ENCODE measurements at places on chromosomes 6 and 20. TPM values are rescaled to one million over a fixed set of nuclear protein-coding genes. Genes with fewer than 3 reads are reported as not detected.

Gene BLOC1S5
- 20.9 TPM for total RNA-seq

DNA sequence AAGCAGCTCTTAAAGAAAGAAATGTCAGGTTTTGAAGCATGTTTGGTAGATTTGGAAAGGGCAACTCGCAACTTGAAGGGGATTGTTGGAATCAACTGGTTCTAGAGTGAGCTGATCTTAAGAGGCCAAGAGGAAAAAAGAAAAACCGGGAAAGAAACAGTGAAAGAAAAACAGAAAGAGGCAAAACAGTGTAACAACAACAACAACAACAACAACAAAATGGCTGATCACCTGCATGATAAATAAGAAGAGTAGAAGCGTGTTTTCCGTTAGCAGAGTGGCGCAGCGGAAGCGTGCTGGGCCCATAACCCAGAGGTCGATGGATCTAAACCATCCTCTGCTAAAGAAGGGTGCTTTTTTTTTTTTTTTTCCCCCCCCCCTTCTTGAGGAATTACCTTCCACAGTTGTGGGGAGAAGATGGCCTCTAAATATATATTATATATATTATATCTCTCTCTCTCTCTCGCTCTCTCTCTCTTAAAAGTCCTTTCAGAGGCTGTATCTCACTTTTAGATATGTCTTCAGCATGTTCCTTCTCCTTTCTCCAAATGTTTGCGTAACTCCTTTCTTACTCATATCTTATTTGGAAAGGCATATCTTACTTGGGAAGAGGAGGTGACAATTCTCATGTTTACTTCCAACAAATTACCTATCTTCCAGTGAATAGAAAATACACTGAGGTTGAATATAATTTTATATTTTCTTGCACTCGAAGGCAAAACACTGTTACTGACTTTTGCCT, 134.4 kb downstream of the OR2B2 start:
- DNase-seq: no peak

- DNase-seq: no peak
Observed at GRCh38 chr20:58112017-58112781, 116.3 kb downstream of the ANKRD60 start.

DNA sequence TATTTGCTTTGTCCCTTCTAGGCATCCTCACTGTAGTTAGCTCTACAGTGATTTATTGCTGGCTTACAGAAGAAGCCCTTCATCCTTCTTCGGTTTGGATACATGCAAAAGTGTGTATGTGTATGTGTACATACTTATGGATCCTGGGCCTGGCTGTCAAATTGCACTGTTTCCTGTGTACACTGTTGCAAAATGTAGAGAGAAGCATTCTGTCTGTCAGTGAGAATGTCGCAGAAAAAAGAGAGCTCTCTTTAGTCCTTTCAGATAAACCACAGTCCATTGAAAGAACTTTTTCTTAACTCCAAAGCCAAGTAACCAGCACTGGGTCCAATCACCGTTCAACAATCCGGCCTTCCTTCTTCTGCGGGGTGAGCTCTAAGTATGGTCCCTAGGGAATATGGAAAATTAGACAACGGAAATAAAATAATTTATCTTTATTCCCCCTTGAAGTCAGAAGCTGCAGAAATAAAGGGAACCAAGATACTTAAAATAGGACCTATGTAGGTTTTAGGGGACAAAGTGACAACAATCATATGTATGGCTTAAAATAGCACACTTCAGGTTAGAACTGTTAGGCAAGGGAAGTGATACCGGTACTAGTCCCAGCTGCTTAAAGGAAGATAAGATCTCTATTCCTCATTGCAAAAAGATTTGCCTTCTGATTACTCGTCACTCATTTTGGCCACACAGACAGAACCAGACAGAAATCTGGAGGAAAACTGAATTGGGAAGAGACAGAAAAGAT, 107.0 kb downstream of the CD83 start:
- DNase-seq: no peak

DNA sequence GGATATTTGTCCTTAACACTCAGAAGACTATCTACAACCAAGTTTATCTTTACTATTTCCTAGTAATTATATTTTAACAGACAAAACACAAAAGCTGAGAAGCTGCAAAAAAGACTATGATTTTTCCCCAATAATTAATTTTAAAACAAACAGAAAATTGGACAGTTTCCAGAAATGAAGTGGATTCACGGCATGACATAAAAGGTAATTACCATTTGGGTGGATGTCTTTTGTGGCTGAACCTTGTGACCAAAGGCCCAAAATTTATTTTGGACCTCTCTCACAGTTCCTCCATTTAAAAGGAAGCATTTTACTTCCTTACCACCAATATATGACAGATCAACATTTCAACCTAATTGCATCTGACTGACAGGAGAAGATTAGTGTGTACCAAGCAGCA, 90.2 kb downstream of the GMDS start:
- DNase-seq: no peak

DNA sequence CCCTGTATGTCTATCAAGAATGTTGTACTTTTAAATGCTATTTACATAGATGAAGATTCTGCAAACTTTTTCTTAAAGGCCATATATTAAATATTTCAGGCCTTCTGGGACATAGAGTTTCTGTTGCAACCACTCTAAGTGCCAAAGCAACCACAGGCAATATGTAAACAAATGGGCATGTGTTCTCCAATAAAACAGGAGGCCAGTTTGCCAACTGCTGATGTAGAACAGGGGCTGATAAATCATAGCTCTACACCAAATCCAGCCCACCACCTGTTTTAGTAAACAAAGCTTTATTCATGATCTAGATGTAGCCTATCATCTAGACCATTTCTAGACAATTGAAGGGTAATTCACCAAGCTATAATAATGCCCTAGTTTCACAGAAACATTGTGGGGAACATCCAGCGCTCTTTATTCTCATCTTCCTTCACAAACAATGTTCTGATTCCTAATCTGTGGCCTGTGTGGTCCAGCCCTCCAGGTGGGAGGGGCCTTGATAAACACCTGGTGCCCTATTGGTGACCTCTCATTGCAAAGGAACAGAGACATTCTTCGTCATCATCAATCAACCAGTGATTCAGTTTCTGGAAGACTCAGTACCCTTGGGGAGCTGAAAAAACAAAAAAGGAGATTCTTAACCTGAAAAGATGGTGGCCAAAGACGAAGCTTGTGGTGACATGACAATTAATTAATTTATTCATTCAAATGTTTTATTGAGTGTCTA, 80.2 kb downstream of the PREP start:
- no peak for DNase-seq

Gene FRK
- 2.1 TPM for total RNA-seq

GRCh38 chr6:133769463-133769862, 119.5 kb upstream of the TCF21 start:
- DNase-seq: no peak

DNA sequence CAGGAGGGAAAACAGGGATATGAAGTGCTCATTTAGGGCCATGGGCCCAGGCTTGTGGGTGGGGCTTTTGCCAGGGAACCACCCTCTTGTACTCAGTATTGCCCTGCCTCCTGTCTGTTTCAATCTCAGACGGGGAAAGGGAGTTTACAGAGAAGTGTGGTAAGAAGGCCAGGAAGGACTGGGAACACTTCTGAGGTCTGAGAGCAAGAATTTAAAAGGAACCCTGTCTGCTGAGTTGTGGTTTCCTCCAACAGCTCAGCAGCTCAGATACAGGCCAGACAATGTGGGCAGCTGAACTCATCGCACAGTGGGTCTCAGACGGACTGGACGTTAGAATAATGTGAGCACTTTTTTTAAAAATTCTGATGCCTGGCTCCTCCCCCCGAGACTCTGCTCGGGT, 354.1 kb upstream of the ARID1B start:
- DNase-seq: no peak

DNA sequence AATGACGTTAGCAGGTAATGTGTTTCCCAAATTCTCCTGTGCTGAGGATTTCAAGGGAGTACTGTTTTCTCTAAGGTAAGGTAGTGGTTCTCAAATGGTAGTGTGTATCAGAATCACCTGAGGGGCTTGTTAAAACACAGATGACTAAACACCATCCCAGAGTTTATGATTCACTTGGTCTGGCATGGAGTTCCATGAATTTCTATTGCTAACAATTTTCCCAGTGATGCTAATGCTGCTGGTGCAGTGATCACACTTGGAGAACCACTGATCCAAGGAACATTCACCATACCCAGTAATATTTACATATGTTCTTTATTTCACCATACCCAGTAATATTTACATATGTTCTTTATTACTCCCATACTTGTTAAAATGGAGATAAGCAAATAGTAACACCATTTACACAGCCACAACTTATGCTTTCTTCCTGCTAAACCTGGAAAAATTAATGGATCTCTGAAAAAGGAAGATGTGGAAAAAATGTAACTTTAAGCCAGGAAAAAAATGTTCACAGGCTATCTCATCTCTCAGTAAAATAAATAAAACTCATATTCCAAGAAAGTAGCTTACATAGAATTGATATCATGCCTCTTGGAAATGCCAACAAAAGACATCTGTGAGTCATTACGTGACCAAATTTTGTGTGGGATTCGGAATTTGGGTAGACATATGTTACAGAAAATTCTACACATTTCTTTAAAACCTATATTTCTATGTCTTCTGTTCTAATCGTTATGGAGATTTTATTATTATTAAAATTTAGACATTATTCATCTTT, 129.5 kb downstream of the MMUT start:
- no peak for DNase-seq

- DNase-seq: no peak
Observed at GRCh38 chr20:8943631-8944030, 125.3 kb upstream of the PLCB4 start.

Gene TBC1D22B
- 9.6 TPM for total RNA-seq

- DNase-seq: no peak
Observed at GRCh38 chr6:157110607-157111006, 212.7 kb downstream of the TMEM242 start.

GRCh38 chr20:53033176-53033575, 61.0 kb downstream of the TSHZ2 start:
- no peak for DNase-seq

DNA sequence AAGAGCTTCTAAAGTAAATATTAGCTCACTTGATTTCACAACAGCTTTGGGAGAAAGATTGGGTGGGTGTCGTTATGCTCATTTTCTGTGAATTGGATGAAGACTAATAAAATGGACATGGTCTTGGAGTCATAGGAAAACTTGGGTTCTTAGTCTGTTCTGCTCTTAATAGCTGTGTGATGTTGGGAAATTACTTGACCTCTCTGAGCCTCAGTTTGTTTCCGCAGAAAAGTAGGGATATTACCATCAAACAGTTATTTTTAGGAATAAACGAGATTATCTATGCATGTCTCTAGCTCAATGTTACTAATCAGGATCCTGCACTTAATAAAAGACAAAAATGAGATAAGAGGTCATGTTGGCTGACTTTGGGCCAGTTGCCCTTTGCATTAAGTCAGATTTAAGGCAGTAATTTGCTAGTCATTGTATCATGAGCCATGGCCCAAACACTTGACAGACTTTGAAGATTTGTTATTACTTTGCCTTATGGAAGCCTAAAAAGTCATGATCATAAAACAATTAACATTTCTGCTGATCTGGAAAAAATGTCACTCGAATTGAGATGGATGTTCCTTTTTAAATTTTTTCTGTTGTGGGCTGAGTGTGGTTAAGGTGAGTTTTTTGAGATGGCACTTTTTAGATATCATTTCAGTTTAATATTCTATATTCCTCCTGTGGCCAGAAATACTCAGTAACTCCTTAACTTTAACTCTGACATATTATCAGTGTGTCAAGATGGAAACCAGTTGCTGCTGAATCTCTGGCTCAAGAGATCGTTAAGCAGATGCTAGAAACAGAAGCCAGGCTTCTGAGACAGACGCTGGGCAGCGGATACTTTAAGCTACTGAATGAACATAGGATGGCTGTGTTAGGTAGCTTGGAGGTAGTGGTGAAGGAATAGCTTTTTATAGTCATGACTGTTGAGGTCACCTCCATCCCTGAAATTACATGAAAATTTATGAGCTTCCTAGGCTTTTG, 291.6 kb downstream of the PHF3 start:
- no peak for DNase-seq

Gene MMP24
- 24.2 TPM for total RNA-seq

DNA sequence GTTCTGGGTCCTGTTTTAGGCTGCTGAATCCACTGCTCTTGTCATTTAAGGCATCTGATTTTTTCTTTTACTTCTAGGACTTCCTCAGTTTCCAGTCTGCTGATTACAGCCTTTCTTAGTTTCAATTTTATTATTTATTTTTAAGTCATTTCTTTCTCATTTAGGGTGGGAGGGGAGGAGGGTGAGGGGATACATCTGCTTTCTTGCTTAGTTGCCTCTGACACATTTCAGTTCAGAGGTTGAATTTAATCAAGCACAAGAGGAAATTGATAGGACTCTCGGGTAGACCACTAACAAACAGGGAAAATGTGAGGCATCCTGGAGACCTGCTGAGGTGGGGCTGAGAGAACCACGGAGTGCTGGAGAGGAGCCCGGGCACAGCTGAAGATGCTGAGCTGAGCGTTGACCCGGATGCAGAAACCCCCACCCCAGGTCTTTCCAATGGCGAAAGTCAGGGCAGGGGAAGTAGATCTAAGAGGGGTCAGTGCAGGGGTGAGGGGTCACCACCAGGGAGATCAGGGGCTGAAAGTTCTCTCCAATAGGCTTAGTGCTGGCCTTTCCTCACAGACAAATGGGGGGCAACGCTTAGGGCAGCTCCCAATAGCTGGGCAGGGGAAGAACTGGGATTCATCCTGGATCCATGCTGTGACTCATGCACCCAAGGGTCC, 7.6 kb upstream of the TREML2 start:
- no peak for DNase-seq

GRCh38 chr20:64068386-64069208, 5.6 kb downstream of the TCEA2 start:
- no peak for DNase-seq

Measured in spinal cord (tissue), 10 donors.